ENCODE measurements at places on chromosomes 7 and 10. TPM values are rescaled to one million over a fixed set of nuclear protein-coding genes. Genes with fewer than 3 reads are reported as not detected.

DNA sequence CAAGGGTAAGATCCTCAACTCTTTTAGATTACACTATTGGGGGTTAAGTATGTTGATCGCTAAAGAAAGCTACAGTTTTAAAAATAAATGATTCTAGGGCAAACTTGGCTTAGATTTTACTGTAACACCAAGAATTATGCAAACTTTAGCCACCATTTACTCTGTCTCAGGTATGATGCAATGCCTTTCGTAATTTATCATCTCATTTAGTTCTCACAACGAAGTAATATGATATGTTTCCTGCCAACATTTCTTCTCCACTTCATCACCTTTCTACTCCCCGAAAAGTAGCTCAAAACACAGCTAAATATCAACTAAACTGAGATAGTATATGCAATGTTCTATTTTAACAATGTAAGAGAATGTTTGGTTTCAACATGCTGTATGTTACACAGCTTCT, 21.1 kb downstream of the FAM133B start:
- DNase-seq: no peak

DNA sequence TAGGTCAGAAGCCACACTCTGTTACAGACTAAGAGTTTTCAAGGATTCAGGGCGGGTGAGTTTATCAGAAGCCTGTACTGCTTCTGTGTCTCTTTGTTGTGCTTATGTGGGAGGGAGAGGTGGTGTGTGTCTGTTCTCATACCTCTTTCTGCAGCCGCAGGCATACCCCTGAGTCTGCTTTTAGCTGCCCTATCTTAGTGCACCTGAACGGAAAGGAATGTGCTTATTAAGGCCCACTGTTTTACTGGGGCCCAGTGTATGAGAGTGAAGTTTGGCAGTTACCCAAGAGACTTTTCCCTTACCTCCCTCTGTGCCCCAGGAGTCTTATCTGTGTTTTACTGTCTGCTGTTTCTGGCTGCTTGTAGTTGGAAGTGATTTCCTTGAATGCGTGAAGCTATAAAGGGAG, 104.3 kb downstream of the TYW1 start:
- no peak for DNase-seq

GRCh38 chr10:82821043-82821442, 946.0 kb downstream of the NRG3 start:
- no peak for DNase-seq

- no peak for DNase-seq
These were observed 329.3 kb downstream of the FRMD4A start for GRCh38 chr10:14001298-14002040.

DNA sequence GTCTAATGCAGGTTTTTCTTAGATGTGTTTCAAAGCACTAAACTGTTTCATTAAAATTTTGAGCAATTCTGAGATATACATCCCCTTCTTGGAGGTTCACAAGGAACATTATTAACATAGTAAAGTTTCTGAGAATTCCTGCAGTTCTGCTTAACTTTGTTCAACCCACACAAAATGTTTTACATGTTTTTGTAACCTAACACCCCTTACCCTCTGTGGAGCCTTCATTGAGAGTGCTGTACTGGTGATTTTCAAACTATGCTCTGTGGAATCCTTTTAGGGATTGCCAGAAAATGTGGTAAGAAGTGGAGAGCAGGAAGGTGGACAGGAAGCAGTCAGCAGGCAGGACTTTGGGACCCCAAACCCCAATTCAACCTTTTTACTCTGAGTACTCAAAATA, 53.6 kb upstream of the ABCB5 start:
- no peak for DNase-seq

DNA sequence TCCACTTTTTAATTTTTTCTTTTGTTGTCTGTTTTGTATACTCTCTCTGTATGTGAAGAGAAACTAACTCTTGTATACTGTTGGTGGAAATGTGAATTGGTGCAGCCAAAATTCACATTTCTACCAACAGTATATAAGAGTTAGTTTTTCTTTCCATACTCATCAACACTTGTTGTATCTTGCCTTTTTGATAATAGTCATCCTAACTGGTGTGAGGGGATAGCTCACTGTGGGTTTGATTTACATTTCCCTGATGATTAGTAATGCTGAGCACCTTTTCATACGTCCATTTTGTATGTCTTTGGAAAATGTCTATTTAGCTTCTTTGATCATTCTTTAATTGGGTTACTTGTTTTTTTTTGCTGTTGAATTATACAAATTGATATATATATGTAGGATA, 375.5 kb upstream of the IGFBP3 start:
- DNase-seq: no peak

DNA sequence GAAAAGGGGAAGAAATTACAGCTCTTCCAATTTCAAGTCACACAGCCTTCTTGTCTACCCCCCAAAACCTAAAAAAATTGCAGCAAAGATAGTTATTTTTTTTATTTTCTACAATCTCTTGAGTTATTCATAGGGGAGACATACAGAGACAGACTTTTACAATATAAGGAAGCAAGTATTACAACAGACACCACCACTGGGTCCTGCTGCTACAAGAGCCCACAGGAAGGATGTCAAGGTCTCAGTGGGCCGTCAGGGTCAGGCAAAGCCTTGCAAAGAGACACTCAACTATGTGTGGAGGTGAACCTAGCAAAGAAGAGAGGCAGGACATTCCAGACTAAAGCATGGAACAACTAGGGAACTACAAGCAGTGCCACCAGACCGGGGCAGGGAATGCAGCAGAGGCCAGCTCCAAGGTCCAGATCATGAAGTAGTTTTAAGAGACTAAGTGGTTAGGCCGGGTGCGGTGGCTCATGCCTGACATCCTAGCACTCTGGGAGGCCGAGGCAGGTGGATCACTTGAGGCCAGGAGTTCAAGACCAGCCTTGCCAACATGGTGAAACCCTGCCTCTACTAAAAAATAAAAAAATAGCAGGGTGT, 28.2 kb upstream of the ZCCHC24 start:
- no peak for DNase-seq

DNA sequence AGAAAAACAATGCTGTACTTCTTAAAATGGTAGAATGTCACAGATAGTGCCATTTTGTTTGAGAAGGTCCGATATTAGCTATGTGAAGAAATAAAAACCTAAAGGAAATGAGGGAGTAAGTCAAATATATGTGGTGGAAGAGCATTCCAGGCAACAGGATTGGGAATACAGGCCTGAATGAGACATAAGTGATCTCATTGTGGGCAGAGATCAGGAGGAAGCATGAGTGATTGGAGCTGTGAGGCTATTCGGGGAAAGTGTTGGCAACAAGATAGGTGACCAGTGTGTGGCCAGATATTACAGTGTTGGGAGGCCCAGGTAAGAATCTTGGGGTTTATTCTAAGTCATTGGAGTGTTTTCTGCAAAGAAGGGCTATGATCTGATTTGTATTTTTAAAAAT, 41.3 kb upstream of the AGMO start:
- DNase-seq: no peak

- DNase-seq: no peak
These were observed 35.3 kb upstream of the STARD3NL start for GRCh38 chr7:38142736-38143135.

GRCh38 chr7:32564542-32564941, 69.3 kb downstream of the AVL9 start:
- DNase-seq: no peak

- no peak for DNase-seq
These were observed 124.3 kb downstream of the THSD7A start for GRCh38 chr7:11707606-11708193.

KRIT1 gene
- total RNA-seq: 41.1 TPM

INMT gene
- 1.2 TPM for total RNA-seq

ATOH7 gene
- not detected for total RNA-seq
